ENCODE measurements at places on chromosomes 13 and 19. TPM values are rescaled to one million over a fixed set of nuclear protein-coding genes. Genes with fewer than 3 reads are reported as not detected.

The FGF22 gene
- total RNA-seq = not detected

- no peak for DNase-seq
Measured at GRCh38 chr19:38114651-38115050, 109.4 kb downstream of the DPF1 start.

The SLC8A2 gene
- not detected for total RNA-seq

GRCh38 chr19:35151273-35152065, 3.1 kb upstream of the FXYD5 start:
- no peak for DNase-seq

- no peak for DNase-seq
Measured at GRCh38 chr13:27130979-27131623, 40.5 kb downstream of the USP12 start.

GRCh38 chr19:51427201-51427600, 9.8 kb upstream of the SIGLEC10 start:
- DNase-seq = no peak

GRCh38 chr19:16892436-16892835, 3.6 kb downstream of the F2RL3 start:
- no peak for DNase-seq

The CEACAM20 gene
- total RNA-seq = not detected

- DNase-seq = no peak
Measured at GRCh38 chr13:32988608-32989289, 27.5 kb upstream of the KL start.

The SHISA7 gene
- total RNA-seq = not detected

DNA sequence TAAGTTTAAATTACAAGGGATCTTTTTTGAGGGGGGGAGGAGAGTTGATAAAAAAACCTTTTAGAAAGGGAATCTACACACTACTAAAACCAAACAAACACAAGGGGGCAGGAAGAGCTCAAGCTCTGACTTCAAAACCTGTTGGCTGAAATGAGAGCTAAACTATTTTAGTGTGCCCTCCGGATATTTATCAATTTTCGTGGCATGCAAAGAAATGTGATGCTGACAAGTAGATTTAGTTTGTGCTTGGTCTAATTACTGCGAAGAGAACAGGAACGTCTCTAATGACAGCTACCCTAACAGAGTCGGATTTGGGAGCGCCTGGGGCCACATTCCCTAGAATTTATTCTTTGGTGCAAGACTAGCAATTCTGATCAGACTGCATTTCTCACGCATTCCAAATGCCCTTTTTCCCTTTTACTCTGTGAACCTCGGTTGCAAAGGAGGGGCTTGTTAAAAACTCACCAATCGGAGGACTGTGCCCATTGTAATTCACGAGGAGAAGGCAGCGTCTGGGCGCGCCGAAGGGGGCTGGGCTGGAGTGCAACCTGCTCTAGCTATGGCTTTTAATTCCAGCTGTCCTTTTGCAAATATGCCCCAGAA, 802 bp upstream of the FREM2 start:
- no peak for DNase-seq

The TJP3 gene
- 0.98 TPM for total RNA-seq

The KLK14 gene
- total RNA-seq = not detected

The SH2D3A gene
- 8.1 TPM for total RNA-seq

The ZIC5 gene
- total RNA-seq = 4.9 TPM

DNA sequence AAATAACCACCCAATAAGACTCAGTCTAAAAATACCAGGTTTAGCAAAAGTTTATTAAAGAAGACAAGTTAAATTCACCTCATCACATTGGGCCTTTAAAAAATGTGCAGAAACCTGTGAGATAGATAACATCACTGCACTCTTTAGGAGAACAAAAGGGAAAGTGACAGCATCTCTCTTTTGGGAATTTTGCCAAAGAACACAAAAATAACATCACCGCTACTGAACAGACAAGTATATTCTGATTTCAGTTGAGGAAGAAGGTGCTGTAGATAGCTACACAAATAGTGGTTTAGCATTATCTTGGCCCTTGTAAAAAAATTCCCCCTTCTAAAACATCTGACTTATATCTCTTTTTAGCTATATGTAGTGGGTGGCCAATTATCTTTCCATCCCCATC, 244.7 kb downstream of the VWA8 start:
- DNase-seq = no peak

GRCh38 chr19:4844348-4845179, 13.1 kb upstream of the TICAM1 start:
- DNase-seq = no peak

The COX7A1 gene
- total RNA-seq = not detected

GRCh38 chr19:22603518-22604440, 30.3 kb upstream of the ZNF492 start:
- DNase-seq = no peak

GRCh38 chr13:100440751-100441425, 147.7 kb downstream of the GGACT start:
- DNase-seq = no peak

DNA sequence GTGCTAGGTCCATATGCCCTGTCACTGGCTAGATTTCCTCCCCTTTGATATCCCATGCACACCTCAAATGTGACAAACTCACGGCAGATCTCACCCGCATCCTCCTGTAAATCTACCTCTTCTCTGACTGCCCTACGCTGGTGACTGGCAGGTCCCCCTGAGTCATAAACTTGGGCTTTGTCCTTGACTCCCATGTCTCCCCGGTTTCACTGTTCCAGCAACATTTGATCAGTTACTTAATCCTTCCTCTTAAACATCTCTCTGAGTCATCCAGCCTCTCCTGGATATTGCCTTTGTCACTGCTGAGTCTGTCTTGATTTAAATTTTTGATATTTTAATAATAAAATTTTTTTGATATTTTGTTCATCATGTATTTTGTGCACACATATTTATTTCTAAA, 26.5 kb downstream of the FAM216B start:
- DNase-seq = peak; percentile 8

DNA sequence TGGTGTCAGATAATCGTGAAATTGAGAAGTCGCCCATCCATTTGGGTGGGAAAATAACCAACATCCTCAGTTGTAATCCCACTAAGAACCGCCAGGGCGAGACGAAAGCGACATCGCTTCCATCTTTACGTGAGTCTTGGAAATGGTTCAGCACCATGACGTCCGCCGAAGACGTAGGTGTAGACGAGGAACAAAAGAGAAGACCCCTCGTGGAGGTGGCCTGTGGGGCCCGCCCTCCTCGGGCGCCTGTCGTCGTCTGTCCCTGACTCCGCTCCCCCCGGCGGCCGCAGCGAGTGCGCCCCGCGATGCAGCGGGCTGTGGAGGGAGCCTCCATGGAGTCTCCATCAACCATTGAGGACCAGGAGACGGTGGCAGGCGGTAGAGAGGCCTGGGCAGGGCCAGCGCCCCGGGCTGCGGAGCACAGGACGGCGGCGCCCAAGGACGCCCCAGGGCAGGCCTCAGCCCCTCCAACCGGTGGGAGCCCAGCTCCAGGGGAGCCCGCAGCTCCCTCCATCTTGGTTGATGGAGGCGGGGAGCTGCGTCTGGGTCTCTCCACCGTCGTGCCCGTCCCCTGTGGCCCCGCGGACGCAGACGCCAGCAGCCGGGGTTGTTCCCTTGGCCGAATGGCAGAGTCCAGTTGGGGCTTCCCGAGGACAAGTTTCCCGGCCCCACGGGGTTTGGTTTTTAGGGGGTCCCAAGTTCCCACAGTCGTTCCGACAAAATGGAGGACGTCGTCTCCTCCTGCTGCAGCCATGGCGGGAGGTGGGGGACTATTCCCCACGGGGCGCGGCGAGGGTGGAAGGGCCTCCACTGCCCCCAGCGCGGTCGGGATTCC, 990 bp upstream of the ZMYM2 start:
- DNase-seq = peak; percentile 67

GRCh38 chr19:18156841-18157464, 4.0 kb downstream of the PIK3R2 start:
- no peak for DNase-seq

- no peak for DNase-seq
Measured at GRCh38 chr13:47673009-47673850, 327.8 kb downstream of the SUCLA2 start.

DNA sequence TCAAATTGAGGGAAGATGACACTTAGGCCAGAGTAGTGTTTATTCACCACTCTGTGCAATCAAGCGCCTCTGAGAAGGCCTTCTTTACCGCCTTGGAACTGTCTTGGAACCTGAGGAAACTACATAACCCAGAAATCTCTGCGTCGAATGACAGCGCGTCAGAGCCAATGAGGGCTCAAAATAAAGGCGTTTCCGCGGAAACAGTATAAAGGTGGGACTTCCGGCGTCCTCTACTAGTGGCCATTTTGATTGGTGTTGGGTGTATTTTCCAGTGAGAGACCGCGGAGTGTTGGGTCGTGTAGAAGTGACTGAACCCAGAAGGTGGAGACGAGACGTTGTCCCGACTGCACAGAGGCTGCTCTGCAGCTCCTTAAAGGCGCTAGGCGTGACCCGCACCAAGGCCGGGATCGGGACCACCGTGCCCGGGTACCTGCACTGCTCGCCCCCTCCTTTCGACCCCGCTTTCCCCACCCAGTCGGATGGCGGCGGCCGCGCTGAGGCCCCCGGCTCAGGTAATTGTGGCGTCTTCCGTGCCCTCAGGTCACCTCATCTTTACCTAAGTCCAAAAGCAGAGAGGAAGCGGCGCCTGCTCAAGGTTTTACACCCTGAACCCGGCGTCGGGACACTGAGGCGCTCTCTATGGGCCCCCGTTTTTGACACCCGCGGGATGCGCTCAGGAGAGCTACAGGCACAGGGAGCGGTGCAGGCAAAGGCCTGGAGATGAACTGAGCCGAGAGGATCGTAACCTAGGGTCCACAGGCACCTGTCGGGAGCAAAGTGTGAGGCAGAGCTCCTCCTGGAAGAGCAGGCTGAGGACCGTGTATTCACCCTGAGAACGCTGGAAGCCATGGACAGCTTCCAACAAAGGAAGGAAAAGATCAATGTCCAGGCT, at the start of gene ZNF776:
ZNF776 (plus strand) TSS at position 236 of the 892 bp plus-strand sequence; CDS start at position 480, 244 bp downstream.
- DNase-seq = peak; percentile 86

DNA sequence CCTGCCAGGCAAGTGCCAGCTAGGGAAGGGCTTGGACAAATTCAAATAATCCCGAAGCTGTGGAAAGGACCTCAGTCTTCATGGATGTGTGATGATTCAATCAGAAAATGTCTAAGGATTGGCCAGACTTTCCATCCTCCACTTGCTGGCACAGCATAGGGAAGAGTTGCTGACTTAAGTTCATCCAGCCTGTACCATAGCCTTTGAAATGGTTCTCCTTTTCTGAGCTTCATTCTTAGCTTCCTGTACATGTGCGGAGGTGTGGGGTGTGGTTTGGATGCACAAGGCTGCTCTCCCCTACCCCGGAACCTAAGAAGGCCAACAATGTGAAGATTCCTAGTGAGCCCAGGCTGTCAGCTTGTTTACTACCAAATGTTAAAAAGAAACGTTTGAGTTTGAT, 959 bp upstream of the IGFL3 start:
- no peak for DNase-seq

DNA sequence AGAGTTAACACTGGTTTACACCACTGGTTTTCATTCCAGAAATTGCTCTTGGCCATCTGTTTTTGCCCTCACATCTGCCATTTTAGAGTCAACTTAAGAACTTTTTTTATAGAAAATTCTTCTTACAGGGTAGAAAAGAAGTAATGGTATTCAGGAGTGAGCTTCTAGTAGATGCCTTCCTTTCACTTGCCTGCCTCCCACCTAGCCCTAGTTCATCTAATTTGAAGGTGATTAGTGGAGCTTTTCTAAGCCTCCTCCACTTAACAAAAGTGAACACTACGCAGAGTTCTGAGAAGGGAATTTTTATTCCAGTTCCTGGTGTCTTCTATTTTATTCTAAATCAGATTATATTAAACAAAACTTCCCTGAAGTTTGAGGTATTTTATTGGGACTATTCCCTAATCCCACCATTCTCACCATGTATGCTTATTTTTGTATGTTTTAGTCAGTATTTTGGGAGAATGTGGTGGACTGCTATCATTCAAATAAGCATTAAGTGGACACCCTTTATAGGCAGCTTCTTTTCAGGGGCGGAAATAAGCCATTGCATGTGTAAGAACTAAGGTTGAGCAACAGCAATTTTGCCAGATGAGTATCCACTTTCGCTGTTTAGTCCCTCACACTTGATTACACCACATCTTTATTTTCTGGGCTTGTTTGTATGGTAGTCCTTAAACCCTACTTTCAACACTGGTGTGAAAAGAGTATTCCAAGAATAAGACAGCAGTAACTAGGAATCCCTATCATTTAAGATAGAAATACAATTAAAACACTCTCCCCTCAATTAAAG, 156.9 kb downstream of the ENOX1 start:
- DNase-seq = no peak

The POSTN gene
- 0.58 TPM for total RNA-seq

DNA sequence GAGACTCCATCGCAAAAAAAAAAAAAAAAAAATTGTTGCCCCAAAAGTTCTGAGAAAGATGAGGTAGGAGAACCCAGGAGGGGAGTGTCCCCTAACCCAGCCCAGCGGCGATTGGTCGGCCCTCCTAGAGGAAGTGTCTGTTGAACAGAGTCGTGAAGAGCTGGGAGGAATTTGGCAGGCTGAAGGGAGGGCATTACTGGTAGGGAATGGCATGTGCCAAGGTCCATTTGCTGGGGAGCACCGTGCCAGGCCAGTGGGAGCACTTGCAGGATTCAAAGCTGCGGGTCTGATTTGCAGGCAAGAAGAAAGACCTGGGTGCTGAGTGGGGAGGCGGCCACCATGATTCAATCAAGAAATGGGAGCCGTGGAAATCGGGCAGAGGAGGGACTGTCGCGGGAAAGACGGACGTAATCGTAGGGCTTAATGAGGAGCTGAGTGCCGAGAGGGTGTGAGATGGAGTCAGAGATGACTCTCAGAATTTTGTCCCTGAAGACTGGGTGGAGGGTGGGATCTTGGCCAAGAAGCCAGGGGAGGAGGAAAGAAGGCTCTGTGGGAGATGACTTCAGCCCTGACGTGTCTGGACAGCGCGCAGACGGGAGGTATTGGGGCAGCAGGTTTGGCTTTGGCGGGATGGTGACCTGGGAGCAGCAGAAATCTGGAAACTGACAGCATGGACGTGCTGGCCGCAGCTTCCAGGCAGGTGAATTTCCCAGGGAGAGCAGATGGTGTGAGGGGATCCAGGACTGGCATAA, 15.4 kb downstream of the CERS4 start:
- no peak for DNase-seq

- no peak for DNase-seq
Measured at GRCh38 chr13:112777637-112778406, 88.0 kb downstream of the ATP11A start.

DNA sequence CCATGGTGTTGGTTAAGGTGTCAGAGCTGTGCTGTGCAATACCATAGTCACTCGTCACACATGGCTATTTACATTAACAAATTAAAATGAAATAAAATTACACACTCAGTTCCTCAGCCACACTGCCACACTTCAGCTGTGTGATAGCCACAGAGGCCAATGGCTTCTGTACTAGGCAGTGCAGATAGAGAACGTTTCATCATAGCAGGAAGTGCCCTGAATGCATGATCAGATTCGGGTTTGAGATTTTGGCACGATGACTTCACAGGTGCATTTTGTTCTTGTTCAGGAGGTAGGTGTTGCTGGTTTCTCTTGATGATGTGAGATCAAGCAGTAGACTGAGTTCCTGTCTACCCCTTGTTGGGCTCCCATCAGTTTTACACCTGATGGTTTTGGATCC, 6.5 kb downstream of the ARMC6 start:
- DNase-seq = no peak
